Common myeloid progenitor, CD34-positive (primary cell): ENCODE measurements at places on chromosomes 3 and 15.
A peak's percentile ranks its signal among the peaks of the same experiment; 100 is the strongest.

DNA sequence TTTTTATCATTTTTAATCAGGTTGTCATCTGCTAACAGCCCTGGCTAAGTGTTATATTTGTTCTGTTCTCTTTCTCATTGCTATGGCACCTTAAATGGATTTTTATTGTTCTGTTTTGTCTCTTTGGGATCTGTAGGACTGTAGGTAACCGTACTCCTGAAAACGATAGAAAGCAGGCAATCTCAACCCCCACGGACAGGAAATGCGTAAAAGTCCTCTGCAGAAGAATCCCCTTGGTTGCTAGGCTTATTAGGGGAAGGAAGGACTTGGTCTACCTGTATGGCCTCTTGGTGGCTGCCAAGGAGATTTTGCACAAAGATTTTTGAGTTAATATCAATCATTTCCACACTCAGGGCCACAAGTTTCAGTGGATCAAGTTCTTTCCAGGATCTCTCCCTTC lies 571.9 kb upstream of the ZNF385D start:
- no peak for DNase-seq

- peak; percentile 65 for DNase-seq
These were observed 50.6 kb downstream of the AGTR1 start for GRCh38 chr3:148748283-148748682.

GRCh38 chr15:35362195-35362829 lies 183.7 kb downstream of the DPH6 start:
- no peak for DNase-seq

DNA sequence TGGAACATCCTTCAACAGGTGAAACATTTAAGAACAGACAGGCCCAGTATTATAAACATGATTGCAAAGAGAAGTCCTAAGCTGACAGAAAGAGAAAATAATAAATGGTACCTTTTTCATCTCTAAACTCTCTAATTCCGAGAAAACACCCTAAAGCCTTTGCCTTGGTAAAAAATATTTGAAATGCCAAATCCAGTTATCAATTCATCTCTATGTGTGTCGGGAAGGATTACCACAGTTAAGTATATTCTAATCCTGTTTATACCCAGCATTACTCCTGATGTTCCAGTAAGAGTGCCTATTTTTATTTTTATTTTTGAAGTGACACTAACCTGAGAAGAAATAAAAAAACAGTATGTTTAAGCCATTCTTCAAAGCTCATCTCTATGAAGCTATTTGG lies 219.3 kb upstream of the NANOGP8 start:
- DNase-seq, result no peak

DNA sequence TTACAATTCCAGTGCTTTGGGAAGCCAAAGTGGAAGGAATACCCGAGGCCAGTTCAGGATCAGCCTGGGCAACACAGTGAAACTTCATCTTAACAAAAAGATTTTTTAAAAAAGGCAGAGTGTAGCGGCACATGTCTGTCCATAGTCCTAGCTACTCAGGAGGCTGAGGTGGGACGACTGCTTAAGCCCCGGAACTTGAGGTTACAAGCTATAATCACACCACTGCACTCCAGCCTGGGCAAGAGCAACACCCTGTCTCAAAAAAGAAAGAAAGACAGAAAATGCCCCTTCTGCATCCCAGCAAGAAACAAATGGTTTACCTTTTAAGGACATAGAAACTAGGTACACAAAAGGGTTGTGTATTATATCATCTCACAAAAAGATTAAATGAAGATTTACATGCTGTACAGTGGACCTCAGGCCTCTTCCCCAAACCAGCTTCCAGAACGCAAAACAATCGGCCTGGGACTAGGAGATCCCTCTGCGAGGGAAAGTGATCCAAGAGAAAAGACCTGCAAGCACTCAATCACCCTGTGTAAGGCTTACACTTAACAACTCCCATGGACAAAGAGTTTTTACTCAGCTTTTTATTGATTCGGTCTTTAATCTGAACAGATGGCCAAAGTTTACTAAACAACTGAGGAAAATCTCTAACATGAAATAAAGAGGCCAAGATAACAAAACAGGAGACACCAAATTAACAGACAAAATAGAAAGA lies 21.2 kb downstream of the TFDP2 start:
- no peak for DNase-seq

- no peak for DNase-seq
These were observed 23.7 kb downstream of the CCDC80 start for GRCh38 chr3:112617285-112617684.

GRCh38 chr15:89104172-89104564 lies 15.9 kb downstream of the ABHD2 start:
- no peak for DNase-seq

DNA sequence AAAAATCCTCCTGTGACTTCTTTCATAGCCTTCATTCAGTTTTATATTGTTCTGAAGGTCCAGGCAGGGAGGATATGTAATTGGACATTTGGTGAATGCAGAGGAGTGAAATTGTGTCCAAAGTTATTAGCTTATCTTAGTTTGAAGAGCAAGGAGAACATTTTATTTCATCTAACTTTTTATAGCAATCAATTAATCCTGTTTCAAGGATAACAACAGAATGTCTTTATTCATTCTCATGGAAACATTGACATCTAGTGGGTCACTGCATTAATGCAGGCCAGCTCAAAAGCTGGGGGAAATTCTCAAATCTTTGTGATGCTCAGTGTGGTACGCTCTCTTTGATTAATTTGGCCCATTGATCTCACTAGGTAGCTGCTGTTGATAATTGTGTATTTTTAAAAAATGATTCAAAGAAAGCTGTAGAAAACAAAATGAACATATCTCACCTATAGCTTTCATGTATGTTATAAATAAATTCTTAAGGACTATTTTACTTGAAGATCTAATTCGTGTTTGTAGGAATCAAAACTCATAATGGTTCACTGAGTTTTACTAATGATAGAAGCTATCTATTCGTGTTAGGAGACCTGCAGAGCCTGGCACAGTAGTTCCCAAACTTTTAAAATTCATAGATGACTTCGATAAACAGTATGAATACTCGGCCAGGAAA lies 150.8 kb upstream of the KCNMB2 start:
- DNase-seq, result peak; percentile 46
